Activated naive CD4-positive, alpha-beta T cell treated with anti-CD3 and anti-CD28 coated beads, Interleukin-2, amount 10 ng/mL, durations not matched to agents 7 days and 5 days (primary cell): ENCODE measurements at places on chromosomes 12 and 14.

DNA sequence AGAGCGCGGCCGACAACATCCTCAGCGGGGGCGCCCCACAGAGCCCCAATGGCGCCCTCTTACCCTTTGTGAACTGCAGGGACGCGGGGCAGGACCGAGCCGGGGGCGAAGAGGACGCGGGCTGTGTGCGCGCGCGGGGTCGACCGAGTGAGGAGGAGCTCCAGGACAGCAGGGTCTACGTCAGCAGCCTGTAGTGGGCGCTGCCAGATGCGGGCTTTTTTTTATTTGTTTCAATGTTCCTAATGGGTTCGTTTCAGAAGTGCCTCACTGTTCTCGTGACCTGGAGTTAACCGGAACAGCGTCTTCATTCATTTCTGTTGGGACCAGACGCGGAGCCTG lies 103.8 kb upstream of the FKBP4 start:
- peak; percentile 80 for DNase-seq

- no peak for DNase-seq
Measured at GRCh38 chr14:21197418-21198205, 41.7 kb upstream of the OR5AU1 start.

- DNase-seq, result no peak
Measured at GRCh38 chr14:96497087-96497486, 5.1 kb upstream of the PAPOLA start.

GRCh38 chr12:126509572-126509971 lies 1444.3 kb downstream of the AACS start:
- DNase-seq, result no peak

GRCh38 chr12:62651138-62651537 lies 184.5 kb downstream of the MON2 start:
- no peak for DNase-seq

DNA sequence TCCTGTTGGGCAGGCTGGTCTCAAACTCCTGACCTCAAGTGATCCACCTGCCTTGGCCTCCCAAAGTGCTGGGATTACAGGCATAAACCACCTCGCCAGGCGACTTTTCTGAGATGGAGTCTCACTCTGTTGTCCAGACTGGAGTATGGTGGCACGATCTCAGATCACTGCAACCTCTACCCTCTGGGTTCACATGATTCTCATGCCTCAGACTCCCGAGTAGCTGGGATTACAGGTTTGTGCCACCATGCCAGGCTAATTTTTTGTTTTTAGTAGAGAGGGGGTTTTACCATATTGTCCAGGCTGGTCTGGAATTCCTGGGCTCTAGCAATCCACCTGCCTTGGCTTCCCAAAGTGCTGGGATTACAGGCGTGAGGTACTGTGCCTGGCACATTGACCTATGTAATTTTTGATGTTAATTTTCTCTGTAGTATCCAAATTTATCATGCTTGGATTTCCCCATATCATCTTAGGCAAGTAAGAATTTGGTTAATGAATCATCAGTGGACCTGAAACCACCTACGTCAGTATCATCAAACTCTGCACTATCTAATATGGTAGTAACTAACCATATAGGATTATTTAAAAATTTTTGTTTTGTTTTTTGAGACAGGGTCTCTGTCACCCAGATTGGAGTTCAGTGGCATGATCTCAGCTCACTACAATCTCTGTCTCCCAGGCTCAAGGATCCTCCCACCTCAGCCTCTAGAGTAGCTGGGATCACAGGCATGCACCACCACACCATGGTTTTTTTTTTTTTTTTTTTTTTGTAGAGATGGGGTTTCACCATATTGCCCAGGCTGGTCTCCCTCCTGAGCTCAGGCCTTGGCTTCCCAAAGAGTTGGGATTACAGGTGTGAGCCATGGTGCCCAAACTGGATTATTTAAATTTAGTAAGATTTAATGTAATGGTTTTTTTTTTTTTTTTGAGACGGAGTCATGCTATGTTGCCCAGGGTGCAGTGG lies 11.9 kb upstream of the ATP5F1B start:
- DNase-seq, result no peak

GRCh38 chr12:40313928-40314327 lies 89.1 kb downstream of the LRRK2 start:
- DNase-seq, result no peak

GRCh38 chr12:104738776-104739642 lies 219.1 kb downstream of the SLC41A2 start:
- DNase-seq, result no peak

- no peak for DNase-seq
Measured at GRCh38 chr12:85188619-85189018, 91.4 kb upstream of the ALX1 start.

DNA sequence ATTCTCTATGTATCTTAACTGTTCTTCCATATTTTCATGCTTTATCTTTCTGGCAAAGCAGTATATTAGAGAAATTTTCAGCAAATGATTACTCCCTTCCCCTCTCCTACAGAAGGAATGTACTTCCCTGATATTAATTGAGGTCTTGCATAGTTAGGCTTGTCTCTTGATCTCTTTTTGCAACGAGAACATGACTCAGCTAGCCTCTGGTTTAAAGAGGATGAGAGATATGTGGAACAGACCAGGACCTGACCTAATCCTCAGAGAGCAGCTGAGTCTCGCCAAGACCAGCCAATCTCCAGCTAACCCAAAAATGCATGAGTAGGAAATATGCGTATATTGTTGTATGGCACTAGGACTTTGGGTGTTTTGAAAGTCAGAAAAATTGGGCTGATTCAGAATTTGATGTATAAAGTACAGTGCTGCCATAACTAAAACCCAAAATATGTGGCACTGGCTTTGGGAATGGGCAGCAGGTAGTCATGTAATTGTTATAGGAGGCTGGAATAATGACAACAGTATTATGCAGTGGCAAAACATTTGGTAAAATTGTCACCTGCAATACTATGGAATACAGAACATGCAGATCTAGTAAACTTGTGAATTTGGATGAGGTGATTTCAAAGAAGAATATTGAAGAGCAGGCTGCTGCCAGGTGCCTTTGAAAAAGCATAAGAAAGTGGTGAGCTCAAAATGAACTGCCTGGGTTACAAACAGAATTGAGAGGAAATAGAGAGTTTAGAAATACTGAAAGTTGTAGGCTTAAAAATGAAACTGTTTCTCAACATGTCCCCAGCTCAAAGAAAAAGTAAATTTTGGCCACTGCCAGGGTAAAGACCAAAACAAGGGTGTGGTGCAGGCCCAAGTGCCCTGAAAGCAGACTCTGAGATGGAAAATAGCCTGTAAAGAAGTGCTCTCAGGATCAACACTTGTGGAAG lies 9.3 kb upstream of the USP15 start:
- DNase-seq, result peak; percentile 45

- no peak for DNase-seq
Measured at GRCh38 chr14:103994535-103995184, 52.3 kb upstream of the RD3L start.

DNA sequence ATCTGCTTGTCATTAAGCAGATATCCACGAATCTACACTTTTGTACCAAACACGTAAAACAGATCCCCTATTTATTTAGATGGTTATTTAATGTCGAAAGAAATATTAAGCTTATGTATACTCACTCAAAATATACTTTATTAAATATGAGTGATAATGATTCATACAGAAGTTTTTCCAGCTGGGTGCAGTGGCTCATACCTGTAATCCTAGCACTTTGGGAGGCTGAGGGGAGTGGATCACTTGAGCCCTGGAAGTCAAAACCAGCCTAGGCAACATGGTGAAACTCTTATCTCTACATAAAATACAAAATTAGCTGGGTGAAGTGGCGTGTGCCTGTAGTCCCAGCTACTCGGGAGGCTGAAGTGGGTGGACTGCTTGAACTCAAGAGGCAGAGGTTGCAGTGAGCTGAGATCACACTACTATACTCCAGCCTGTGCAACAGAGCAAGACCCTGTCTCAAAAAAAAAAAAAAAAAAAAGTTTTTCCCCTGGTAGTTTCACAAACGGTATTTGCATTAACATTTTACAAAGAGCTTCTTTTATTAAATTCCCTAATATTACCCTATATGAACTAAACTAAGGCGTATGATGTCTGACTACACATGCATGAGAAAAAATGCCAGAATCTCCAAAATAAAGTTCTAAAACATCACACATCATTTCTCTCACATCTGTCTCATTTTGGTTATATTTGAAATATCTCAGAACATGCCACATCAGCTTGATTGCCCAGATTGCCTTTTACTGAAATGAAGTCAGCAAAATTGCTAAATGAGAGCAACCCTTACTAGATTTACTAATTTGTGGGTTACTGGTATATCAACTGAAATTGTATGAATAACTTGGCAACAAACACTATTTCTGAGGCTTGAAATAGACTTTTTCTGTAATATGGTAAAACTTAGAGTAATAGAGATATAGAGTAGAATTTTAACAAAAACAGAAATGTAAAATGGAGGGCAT lies 74.9 kb downstream of the PAWR start:
- no peak for DNase-seq

DNA sequence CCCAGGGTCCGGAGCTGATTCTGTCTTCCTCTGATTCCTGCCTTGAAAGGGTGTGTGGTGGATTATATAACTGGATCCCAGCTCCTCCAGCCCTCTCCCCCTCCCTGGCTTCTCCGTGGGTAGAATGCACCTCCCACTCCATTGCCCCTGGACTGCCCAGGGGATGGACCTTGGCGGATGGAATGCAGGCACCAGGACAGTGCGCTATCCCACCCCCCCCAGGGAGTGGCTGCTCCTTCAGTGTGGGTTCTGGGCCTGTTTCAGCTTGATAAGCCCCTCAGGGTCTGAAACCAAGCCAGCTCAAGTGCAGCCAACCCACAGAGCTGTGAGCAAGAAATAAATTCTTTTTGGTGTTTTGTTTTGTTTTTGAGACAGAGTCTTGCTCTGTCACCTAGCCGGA lies 112.4 kb upstream of the TMEM132D start:
- no peak for DNase-seq

GRCh38 chr14:69773571-69774276 lies 6.8 kb downstream of the SRSF5 start:
- DNase-seq, result no peak

DNA sequence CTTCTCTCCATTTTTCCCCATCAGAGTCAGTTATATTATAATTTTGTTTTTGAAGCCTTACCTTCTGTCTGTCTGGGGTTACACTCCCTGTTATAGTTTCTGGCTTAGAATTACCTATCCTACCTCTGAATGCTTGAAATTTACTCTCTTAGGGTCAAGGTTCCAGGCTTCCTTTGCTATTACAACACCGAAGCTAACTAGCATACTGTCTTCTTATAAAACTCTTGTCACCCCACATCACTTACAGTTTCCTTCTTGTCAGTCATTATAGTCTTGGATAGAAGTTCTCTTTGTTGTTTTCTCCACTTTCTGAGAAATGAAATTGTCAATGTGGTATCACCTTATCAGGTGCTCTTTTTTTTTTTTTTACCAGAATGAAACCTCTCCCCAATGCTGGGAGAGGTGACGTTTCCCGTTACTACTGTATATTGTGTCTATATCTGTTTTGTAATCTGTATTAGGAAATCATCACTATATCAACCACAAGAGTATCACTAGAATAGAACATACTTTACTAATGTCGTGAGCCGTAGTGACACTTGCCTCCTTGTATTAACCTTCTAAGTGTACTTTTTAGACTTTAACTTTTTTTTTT lies 69.2 kb upstream of the PSMA6 start:
- DNase-seq, result no peak

DNA sequence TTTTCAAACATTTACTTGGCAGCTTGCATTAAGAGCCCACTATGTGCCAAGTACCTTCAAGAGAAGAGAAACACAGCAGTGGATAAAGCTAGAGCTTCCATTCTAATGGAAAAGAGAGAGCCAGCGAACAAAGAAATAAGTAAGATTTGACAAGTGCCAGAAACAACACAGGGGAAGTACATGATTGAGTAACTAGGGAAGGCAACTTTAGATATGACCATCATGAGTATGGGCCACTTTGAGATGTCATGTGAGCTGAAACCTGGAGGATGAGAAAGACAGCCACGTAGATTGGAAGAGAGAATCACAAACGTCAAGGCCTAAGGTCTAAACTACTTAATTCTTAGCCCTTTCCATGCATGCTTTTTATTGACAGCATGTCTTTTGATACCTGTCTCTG lies 121.4 kb downstream of the ITPR2 start:
- no peak for DNase-seq

DNA sequence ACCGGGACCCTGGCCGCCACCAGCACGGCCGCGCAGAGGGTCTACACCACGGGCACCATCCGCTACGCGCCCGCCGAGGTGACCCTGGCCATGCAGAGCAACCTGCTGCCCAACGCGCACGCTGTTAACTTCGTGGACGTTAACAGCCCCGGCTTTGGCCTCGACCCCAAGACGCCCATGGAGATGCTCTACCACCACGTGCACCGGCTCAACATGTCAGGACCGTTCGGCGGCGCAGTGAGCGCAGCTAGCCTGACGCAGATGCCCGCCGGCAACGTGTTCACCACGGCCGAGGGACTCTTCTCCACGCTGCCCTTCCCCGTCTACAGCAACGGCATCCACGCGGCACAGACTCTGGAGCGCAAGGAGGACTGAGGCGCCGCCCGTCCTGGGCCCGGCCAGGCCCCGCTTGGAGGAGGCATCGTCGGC lies 150.1 kb downstream of the EGLN3 start:
- no peak for DNase-seq

- no peak for DNase-seq
Measured at GRCh38 chr12:4279198-4279690, 5.7 kb downstream of the CCND2 start.

DNA sequence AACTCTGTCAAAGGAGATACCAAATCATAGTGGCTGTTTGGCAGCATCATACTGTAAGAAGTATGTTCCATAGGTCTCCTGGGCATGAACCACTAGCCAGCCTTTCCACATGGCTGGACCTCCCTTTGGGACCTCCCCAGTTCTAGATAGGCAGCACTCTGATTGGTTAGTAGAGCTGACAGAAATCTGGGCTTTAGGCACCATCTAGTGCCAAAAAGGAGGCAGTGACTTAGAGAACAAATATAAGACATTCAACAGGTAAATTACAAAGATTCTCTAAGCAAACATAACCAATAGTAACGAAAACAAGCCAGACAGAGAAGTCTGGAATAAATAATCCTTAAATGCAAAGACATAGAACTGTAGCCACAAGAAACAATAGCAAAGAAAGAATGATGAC lies 148.0 kb upstream of the PDE3A start:
- no peak for DNase-seq

- DNase-seq, result no peak
Measured at GRCh38 chr12:130083002-130083401, 79.3 kb upstream of the FZD10 start.

DNA sequence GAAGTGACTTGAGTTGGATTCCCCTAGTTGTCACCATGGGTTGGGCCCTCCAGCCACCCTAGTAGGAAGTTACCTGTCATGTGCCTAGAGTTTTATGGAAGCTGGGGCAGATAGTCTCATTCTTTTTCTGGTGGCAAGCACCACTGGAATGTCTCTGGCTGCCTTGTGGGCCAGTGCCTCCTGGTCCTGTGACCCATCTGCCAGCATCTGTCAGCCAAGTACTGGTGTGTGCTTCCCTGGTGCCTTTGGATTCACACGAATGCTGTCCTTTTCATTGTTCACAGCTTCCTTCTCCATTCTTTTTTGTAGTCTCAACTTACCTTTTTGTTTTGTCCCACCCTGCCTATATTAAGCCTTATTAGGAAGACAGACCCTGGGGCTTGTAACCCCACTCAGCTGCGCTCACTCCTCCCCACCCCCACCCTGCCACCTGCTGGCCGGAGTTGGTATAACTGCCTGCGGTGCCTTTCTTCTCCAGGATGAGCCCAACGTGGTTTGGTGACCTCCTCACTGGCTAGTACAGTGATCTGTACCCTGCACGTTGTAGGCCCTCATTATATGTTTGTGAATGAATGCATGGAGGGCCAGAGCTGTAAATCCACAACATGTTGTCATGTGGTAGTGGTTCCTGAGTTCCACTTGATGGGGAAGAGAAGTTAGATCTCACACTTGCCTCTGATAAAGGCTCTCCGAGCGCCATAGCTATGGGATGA lies 125.7 kb downstream of the TSPAN9 start:
- DNase-seq, result peak; percentile 74
